Hindlimb muscle (tissue), 1 donor: ENCODE measurements at places on chromosomes 12 and 14. TPM values are rescaled to one million over a fixed set of nuclear protein-coding genes. Genes with fewer than 3 reads are reported as not detected.

The ARHGEF40 gene
- 65.6 TPM for polyA plus RNA-seq

GRCh38 chr12:43914391-43914790, 78.5 kb downstream of the TMEM117 start:
- DNase-seq = no peak

DNA sequence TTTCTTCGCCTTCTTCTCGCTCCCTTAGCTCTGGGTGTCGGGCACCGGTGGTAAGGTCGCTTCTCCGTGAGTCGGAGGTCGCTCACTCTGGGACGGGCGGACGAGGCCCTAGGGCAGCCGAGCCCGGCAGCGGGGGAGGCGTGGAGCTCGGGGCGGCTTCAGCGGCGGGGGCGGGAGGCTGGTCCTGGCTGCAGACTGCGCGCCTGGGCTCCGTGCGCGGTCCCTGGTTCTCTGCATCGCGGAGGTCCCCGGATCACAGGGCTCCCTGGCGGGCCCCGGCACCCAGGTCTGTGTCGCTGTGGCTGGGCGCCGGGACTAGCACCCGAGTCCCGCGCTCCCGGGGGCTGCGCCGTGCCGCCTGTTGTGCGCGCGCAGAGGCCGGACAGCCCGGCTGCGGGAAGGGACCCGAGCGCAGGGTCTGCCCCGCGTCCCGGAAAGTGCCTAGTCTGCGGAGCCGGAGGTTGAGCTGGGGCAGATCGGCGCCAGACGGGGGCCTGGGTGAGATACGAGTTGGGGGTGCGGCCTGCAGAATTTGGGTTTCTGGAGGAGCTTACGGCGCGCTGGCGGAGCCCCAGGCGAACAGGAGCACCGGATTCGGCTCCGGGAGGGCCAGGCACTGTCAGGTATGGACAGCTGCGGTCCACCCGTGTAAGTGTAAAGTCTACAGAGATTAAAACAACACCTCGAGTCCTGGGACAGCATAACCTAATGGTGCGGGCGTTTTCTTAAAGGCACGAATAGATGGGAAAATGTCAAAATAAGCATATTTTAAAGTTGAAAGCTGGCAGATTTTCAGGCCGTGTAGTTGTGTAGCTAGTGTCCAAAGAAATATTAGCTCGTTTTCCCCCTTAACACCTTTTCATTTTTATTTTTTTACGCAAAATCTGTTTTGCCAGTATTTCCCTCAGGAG, 713 bp downstream of the FRMD6 start:
- peak; percentile 49 for DNase-seq

DNA sequence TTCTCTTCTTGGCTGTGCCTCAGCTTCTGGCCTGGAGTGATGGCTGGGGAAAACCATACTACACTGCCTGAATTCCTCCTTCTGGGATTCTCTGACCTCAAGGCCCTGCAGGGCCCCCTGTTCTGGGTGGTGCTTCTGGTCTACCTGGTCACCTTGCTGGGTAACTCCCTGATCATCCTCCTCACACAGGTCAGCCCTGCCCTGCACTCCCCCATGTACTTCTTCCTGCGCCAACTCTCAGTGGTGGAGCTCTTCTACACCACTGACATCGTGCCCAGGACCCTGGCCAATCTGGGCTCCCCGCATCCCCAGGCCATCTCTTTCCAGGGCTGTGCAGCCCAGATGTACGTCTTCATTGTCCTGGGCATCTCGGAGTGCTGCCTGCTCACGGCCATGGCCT, at the start of gene OR10P1:
Gene OR10P1, plus strand, starts transcription at position 40 of the 400 bp plus-strand sequence. Its CDS starts 0 bp downstream, at position 40.
- no peak for DNase-seq

GRCh38 chr12:50689437-50689836, 74.5 kb upstream of the ATF1 start:
- DNase-seq = no peak

DNA sequence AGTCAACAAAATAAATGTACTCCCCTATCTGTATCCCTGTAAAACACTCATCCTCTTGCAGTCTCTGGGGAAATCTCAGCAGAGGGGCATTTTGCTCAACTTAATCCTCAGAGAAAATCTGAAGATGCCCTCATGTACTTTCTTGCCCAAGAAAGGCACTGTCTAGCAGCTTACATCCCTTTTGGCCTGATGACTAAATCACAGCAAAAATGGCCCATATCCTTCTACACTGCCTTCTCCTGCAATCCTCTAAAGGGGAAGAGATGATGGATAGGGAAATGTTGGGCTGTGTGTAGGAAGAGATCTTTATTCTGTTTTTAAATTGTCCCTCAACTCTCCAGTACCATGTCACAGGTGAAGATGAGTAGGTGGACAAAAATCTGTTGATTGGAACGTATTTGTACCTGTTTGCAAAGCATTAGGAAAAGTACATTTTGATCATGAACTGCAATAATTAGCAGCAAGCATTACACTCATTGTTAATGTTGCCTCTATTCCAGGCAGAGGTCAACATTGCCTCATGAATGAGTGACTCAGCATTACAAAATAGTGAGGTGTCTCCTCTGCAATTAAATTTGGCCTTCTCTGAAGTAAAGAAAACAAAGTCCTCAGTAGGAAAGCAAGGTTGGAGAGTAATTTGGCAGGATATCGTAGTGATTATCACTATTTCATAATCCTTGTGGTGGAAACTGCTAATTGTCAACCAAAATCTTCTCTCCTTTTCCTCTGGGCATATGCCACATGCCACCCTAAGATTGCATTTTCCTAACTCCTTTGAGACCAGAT, 172.4 kb upstream of the CAND1 start:
- DNase-seq = no peak
